ENCODE measurements at places on chromosomes 12 and 14. TPM values are rescaled to one million over a fixed set of nuclear protein-coding genes. Genes with fewer than 3 reads are reported as not detected.
A peak's percentile ranks its signal among the peaks of the same experiment; 100 is the strongest.

DNA sequence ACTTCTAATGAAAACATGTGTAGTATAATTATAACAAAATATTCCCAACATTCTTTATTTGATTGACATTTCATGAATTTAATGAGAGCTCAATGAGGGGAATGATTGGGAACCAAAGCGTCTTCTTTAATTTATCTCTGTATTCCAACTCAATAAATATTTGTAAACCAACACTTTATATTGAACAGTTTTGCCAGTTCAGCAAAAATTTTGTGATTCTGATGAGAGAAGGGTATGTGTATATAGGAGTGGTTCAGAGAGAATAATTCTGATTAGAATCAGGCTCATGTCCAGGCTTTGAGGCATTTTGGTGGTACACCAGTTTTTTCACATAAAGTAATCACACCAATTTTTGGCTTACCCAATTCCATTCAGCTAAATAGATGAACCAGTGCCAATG, 564.2 kb downstream of the TMTC2 start:
- H3K36me3 ChIP-seq, result no peaks in the 10 kb centered on the region
- no peak overlapping the region for H3K27ac ChIP-seq
- H3K27me3 ChIP-seq, result no peaks in the 10 kb centered on the region
- no peaks in the 10 kb centered on the region for H3K4me1 ChIP-seq
- no peak for DNase-seq

- no peaks in the 10 kb centered on the region for H3K27me3 ChIP-seq
- H3K27ac ChIP-seq, result no peak overlapping the region
- no peaks in the 10 kb centered on the region for H3K36me3 ChIP-seq
- DNase-seq, result peak; percentile 6
- H3K4me3 ChIP-seq, result no peak overlapping the region
- peaks cover 7% of the 10 kb centered on the region for H3K4me1 ChIP-seq
Measured at GRCh38 chr12:89040146-89040964, 311.9 kb downstream of the DUSP6 start.

SERPINA12 gene
- not detected for total RNA-seq

AQP5 gene
- 1.5 TPM for total RNA-seq

- H3K27ac ChIP-seq, result no peak overlapping the region
- no peak overlapping the region for H3K4me3 ChIP-seq
- no peak for DNase-seq
- H3K4me1 ChIP-seq, result peaks cover 10% of the 10 kb centered on the region
- no peaks in the 10 kb centered on the region for H3K27me3 ChIP-seq
- H3K36me3 ChIP-seq, result no peaks in the 10 kb centered on the region
Measured at GRCh38 chr12:89970722-89971121, 262.1 kb upstream of the ATP2B1 start.

DNA sequence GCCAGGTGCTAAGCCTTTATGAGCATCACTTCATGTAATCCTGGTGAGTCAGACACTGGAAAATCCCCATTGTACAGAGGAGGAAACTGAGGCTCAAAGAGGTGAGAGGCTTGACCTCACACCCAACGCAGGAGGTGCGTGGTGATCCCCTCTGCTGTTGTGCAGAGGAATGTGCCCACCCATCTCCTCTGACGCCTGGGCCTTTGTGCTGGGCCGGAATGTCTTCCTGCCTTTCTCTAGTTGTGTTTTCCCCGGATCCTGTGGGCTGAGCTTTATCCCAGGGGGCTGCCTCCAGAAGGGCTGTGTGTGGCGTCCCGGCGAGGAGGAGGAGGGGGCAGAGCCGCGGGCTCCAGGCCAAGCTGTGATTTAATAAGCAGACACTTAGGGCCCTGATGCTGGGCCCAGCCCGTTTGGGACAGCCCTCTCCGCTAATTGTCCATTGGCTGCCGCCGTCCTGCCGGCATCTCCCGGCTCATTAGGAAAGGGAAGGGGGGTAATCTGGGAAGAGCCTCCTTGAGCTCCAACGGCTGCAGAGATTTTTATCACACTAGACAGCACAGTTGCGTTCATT, 653.6 kb downstream of the MED13L start:
- H3K27me3 ChIP-seq, result no peaks in the 10 kb centered on the region
- peak; percentile 41 for DNase-seq
- no peaks in the 10 kb centered on the region for H3K36me3 ChIP-seq
- no peaks in the 10 kb centered on the region for H3K4me1 ChIP-seq

DNA sequence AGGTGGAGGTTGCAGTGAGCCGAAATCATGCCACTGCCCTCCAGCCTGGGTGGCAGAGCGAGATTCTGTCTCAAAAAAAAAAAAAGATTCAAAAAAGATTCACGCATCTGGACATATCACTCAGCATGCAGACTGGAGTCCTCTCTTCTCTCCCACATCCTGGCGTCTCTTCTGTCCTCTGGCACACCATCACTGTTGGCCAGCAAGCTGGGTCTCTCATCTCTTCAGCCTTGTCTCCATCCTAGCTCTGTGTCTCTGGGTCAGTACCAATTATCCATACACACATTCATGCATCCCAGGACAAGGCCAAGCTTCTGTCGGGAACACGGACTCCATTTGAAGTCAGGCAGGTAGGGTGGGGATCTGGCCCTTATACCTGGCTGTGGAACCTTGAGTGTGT, 105.5 kb upstream of the MAP1LC3B2 start:
- DNase-seq, result no peak
- no peaks in the 10 kb centered on the region for H3K36me3 ChIP-seq
- H3K4me3 ChIP-seq, result no peak overlapping the region
- H3K27ac ChIP-seq, result no peak overlapping the region

HOXC12 gene
- not detected for total RNA-seq

DNA sequence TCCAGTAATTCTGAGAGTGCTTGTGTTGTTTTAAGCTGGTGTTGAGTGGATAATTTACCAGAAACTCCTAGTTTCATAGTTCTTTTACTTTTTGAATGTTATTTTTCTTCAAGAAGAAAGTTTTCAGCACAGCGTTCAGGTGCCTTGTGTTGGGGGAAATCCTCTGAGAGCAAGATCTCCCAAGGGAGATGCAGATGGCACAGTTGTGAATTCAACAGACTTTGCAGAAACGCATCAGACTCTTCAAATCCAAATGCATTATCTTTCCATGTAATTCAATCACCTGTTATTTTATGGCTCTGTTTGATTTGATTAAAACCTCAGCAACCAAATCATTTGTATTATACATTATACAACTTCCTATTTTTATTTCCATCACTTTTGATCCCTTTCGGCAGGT, 439.9 kb downstream of the EGLN3 start:
- no peak overlapping the region for H3K4me3 ChIP-seq
- DNase-seq, result no peak
- H3K27ac ChIP-seq, result no peak overlapping the region
- H3K27me3 ChIP-seq, result no peaks in the 10 kb centered on the region
- H3K4me1 ChIP-seq, result no peaks in the 10 kb centered on the region
- H3K36me3 ChIP-seq, result no peaks in the 10 kb centered on the region

DNA sequence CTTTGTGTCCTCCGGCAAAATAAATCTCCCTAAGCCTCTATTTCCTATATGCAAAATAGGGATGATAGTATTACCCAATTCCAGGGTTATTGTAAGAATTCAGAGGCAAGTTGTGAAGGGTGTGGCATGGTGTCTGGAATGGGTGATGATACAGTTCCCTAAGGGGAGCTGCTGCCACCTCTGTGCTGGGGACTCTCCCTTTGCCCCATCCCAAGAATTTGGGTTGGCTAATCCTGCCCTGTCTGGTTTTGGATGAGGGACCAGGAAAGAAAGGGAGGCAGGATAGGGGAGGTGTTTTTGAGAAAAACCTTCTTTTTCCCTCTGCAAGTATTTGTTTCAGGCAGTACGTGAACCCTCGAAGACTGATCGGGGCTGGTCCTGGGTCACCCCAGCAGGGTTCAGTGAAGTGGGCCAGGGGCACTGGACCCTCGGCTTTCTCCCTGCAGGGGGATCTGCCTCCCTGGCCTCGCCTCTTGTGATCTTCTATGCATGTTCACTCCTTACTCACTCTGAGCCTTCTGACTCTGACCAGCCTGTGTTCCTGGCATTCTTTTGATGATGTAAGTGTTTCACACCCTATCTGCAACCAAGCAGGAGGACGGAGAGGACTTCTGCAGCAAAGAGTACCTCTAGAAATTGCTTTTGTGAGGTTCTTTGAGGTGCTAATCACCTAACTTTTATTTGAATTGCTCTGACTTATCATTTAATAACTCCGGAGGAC, 60.8 kb downstream of the RASSF3 start:
- no peaks in the 10 kb centered on the region for H3K27me3 ChIP-seq
- DNase-seq, result peak; percentile 62
- no peaks in the 10 kb centered on the region for H3K36me3 ChIP-seq
- peaks cover 93% of the 10 kb centered on the region for H3K4me1 ChIP-seq

DNA sequence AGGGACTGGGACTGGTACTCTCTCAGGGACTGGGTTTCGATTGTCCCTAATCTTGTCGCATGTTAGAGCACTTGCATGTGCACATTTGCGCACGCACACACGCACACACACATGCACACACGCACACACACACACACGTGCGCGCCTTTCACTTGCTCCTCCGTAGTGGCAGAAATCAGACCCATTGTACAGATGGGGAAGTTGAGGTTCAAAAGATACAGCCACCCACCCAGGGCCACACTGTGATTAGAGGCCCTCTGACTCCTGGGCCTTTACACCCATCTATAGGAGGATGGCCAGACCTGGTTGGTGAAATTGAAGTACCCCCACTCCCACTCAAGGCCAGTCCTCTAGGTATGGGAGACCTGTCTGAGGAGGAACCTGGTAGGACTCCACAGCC, 167.8 kb upstream of the LHX5 start:
- DNase-seq, result no peak
- H3K27ac ChIP-seq, result no peak overlapping the region
- peaks cover 26% of the 10 kb centered on the region for H3K27me3 ChIP-seq
- no peaks in the 10 kb centered on the region for H3K4me1 ChIP-seq
- no peak overlapping the region for H3K4me3 ChIP-seq

GRCh38 chr14:33781236-33781635, 169.6 kb downstream of the EGLN3 start:
- no peaks in the 10 kb centered on the region for H3K36me3 ChIP-seq
- no peak for DNase-seq
- no peak overlapping the region for H3K27ac ChIP-seq
- H3K4me3 ChIP-seq, result no peak overlapping the region
- H3K4me1 ChIP-seq, result no peaks in the 10 kb centered on the region
- no peaks in the 10 kb centered on the region for H3K27me3 ChIP-seq

- peaks cover 8% of the 10 kb centered on the region for H3K27me3 ChIP-seq
- no peaks in the 10 kb centered on the region for H3K36me3 ChIP-seq
- DNase-seq, result no peak
- H3K4me1 ChIP-seq, result no peaks in the 10 kb centered on the region
- H3K27ac ChIP-seq, result no peak overlapping the region
- no peak overlapping the region for H3K4me3 ChIP-seq
Measured at GRCh38 chr12:125314051-125314755, 249.0 kb downstream of the AACS start.

LYZ gene
- 8.2 TPM for total RNA-seq

DNA sequence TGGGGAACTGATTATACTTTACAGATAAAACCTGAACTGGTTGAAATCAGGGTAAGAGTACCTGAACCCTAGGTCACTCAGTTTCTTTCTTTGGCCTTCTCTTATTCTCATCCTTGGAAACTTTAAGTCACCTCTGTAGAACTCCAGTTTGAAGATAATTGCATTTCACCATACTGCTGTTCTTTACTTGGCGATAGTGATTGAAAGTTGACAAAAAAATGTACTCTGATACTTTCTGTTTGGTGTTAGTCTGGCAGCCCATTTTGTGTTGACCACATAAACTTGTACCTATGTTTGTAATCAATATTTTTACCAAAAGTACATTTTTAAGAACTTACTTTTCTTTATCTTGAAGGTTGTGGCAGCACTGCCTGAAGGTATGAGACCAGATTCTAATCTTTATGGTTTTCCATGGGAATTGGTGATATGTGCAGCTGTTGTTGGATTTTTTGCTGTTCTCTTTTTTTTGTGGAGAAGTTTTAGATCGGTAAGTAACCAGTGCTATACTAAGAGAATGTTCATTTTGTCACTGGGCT, 42.9 kb downstream of the MIA2 start:
- no peaks in the 10 kb centered on the region for H3K4me1 ChIP-seq
- no peak overlapping the region for H3K27ac ChIP-seq
- H3K36me3 ChIP-seq, result no peaks in the 10 kb centered on the region
- H3K27me3 ChIP-seq, result no peaks in the 10 kb centered on the region
- DNase-seq, result no peak

SLC7A8 gene
- total RNA-seq, result 33.5 TPM

DNA sequence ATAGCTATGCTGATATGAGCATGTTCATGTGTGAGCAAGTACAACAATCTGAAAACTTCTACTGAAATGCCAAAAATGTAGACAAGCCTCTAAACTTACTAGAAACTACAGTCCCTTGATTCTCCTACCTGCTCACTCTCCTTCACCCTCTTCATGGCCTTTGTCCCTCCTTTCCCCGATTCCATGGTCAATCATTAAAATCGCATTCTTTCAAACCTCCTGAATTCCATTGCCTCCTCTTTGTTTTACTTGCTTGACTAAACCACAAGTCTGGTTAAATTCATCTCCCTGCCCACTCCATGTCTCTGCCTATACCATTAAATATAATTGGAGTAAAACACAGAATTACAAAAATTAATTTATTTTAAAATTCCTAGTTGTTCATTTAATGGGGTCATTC, 33.0 kb upstream of the SSTR1 start:
- no peak for DNase-seq
- no peaks in the 10 kb centered on the region for H3K36me3 ChIP-seq
- no peaks in the 10 kb centered on the region for H3K4me1 ChIP-seq
- no peak overlapping the region for H3K4me3 ChIP-seq

DNA sequence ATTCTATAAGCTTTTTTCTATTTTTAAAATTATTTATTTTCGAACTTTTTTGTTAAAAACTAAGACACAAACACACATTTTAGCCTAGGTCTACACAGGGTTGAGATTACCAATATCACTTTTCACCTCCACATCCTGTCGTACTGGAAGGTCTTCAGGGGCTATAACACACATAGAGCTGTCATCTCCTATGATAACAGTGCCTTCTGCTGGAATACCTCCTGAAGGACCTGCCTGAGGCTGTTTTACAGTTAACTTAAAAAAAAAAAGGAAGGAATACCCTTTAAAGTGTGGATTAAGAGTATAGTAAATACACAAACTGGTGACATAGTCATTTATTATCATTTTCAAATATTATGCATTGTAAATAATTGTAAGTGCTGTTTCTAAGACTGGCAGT, 43.0 kb downstream of the RASSF8 start:
- H3K4me3 ChIP-seq, result no peak overlapping the region
- no peaks in the 10 kb centered on the region for H3K27me3 ChIP-seq
- H3K27ac ChIP-seq, result no peak overlapping the region
- no peak for DNase-seq
- H3K36me3 ChIP-seq, result no peaks in the 10 kb centered on the region

GRCh38 chr14:92688434-92689375, 59.7 kb downstream of the LGMN start:
- no peak overlapping the region for H3K4me3 ChIP-seq
- no peaks in the 10 kb centered on the region for H3K36me3 ChIP-seq

- H3K27ac ChIP-seq, result no peak overlapping the region
- no peak for DNase-seq
- no peaks in the 10 kb centered on the region for H3K4me1 ChIP-seq
- H3K27me3 ChIP-seq, result no peaks in the 10 kb centered on the region
- H3K36me3 ChIP-seq, result no peaks in the 10 kb centered on the region
Measured at GRCh38 chr12:46164186-46164761, 104.6 kb downstream of the SLC38A1 start.
